ENCODE measurements at places on chromosomes 4 and X.
A peak's percentile ranks its signal among the peaks of the same experiment; 100 is the strongest.

- no peak for DNase-seq
Measured at GRCh38 chr4:31059753-31060522, 339.8 kb downstream of the PCDH7 start.

DNA sequence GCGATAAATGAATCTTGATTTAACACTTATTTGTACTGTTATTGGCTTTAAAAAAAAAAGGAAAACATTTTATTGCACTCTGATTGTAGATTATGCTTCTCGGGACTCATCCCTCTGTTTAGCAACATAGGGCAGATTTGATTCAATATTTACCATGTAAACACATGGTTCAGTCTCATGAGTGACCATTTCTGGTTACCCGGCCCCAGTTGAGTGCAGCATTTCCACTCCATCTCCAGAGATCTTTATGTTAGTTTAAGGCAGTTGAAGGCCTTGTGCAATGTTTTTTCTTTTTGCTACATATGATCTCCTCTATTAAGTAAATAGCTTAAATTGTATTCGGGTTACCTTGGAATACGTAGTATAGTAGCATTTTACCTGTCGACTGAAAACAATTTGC is 143.3 kb upstream of the RPS6KA3 start:
- DNase-seq, result no peak

DNA sequence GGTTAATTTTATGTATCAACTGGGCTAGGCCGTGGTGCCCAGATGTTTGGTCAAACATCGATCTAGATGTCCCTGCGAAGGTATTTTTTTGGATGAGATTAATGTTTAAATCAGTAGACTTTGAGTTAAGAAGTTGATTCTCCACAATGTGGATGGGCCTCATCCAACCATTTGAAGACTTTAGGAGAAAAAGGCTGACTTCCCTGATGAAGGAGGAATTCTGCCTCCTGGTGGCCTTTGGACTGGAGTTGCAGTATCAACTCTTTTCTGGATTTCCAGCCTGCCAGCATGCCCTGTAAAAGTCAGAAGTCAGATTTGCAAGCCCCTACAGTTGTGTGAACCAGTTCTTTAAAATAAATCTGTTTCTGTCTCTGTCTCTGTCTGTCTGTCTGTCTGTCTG is 91.4 kb downstream of the STK32B start:
- DNase-seq, result peak; percentile 56

DNA sequence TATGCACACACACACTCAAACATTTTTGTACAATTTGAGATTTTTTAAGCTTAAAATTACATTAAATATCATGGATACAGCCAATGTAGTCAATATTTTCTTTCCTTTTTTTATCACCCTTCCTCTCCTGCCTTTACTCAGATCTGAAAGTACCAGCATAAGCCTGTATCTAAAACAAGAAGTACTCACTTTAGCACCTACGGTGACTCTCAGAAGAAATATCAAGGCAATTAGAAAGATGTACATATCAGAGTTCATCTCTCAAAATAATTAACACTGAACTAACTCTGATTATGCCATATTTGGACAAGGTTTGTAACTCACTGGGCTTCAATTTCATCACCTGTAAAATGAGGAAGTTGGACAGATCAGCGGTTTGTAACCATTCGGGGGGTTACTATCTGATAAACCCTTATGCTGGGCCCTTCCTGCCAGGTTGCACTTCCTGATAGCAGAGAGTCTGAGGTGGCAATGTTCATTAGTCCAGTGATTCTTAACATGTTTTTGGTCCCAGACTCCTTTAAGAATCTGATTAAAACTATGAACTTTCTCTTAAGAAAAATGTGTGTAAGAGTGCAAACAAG is 5.7 kb upstream of the GPR174 start:
- no peak for DNase-seq

- DNase-seq, result no peak
Measured at GRCh38 chrX:38806875-38807621, 5.8 kb downstream of the MID1IP1 start.

GRCh38 chrX:39756086-39756883 is 341.5 kb downstream of the BCOR start:
- peak; percentile 43 for DNase-seq
